ENCODE measurements at places on chromosomes 1 and 21.

DNA sequence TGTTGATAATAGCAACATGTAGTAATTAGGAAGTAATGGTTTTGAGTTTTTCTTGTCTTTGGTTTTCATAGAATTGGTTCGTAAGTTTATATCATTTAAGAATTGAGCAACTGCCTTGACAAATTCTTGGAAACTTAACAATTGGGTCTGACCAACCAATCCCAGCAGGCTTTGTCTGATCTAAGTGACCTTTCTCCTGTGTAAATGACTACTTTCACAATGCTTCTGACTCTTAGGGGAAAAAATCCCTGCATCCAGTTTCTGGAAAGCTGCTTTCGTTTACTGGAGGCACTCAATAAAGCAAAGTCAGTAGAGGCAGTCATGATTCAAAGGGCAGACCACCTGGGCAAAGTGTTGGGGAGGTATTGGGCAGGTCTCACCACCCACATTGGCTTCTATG lies 303.6 kb upstream of the FAM78B start:
- no peak for DNase-seq

DNA sequence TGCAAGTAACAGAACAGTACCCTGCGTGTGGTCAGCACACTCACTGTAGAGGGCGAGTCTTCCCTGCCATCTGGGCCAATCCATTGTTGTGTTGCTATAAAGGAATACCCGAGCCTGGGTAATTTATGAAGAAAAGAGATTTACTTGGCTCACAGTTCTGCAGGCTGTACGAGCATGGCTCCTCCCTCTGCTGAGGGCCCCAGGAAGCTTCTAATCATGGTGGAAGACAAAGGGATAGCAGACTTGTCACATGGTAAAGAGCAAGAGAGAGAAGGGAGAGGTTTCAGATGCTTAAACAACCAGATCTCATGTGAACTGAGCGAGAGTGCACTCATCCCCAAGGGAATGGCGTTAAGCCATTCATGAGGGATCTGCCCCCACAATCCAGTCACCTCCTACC lies 126.2 kb downstream of the CNIH3 start:
- DNase-seq: no peak

DNA sequence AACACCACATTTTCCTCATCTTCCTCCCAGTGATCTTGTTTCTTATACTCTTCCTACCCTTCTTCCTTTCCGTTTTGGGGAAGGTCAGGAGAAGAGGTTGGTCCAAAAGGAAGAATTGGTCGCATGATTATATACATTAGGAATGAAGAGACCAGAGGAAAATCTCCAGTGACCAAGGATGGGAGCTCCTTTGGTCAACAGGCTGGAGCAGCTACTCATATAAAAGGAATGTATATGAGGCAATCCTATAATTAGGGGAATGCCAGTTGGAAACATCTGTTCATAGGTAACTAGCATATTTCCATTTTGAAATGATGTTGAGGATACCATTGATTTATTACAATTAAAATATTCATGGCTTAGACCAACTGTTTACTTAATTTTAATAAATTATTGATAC lies 114.5 kb downstream of the LRRC40 start:
- no peak for DNase-seq

DNA sequence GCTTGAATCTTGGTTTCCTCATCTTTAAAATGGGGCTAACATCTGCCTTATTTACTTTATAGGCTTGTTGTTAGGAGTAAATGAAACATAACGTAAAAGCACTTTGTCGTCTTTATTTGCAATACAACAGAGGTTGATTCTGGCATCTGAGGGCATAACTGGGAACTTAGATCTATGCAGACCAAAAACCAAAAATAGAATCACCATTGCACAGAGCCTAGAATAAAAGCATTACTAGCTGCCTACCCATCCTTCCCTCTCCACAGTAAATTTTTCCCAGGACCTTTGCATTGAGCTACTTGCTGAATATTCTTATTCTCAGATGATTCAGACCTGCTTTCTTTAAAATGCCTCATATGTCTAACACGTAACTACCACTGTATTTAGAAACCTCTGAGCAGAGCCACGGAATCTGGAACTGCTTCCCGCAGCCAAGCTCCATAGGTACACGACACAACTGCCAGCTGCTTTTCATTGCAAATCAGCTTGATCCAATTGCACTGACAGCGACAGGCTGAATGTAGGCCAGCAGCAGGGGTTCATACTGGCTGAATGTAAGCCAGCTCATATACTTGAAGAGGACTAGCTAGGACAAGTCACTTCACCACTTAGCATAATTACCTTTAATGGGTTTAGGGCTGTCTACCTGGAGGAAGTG lies 33.2 kb upstream of the SERBP1 start:
- DNase-seq: peak; percentile 69

DNA sequence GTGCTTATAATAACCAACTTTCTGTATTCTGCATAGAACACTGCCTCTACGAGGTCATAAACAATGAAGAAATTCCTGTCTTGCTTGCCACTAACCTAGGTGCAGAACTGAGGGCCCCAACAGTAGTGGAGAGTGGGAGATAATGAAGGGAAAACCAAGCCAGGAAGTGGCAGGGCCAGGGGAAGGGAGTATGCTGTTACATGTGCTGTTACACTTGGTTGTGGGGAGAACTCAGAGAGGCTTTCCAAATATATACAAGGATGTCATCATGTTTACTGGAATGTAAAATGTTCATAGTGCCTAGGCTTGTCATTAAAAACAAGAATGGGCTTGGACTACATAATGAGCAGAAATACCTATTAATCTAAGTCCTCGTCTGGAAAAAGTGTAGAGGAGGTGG lies 31.1 kb downstream of the NHLH2 start:
- DNase-seq: no peak

DNA sequence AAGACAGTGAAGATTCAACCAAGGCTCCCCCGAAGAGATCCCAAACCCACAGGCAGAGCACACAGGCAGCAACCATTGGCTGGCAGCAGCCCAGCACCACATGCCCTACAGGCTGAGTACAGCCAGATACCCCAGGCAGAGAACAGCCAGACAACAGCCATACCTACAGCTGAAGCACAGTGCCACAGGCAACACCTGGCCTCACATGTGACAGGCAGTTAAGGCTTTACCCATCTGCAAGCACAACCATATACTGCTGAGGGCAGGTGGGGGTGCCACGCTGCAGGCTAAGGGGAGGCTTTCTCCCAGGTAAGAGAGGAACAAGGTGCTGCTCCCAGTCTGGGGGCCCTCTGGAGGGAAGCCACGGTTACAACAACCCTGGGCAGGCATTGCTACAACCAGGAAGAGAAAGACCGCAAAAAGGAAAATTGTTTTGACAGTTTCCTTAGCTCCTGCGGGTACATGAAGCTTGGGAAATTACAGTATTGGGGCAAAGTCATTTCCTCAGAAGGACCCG lies 12.3 kb downstream of the CHIT1 start:
- DNase-seq: no peak

DNA sequence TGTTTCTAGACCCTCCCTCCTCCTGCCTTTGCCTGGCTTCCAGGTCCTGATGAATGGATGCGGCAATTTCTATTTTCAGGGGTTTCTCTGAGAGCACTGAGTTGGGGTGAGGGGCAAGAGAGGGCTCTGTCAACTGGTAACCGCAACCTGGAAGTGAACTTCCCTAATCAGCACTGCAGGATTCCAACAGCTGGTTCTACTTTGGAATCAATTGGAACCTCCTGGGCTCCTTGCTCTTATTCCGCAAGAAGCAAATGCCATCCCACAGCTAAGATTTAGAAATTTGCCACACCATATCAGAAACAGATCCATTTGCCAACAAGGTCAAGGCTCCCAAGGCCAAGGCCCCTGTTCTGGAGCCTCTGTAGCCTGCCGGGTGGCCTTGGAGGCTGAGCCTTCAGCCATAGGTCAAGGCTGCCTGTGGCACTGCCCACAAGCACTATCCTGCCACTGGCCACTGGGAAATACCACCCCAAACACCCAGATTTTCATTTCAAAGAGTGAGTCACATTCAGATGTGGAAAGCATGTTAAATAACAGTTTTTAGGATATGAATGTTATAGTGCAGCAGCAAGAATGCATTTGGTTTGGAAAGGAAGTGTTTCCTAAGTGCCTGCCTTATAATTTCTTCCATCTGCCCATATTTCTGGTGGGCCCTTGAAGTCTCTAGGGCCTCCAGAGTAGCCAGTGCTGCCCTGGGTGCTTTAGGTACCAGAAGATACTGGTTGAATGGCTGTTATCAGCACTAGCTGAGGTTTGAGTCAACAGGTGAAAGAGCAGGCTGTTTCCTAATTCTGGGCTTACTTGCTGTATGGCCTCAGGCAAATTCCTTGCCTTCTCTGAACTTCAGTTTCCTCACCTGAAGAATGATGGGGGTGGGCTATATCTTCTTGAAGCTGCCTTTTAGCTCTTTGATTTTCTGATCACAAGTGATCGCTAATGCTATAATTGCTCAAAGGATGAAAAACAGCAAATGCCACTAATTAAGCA lies 56.3 kb upstream of the JUN start:
- no peak for DNase-seq

All from tongue (tissue), 3 donors.